ENCODE measurements at places on chromosomes 2 and 18.

GRCh38 chr2:238946318-238947242 is 98.7 kb downstream of the TWIST2 start:
- DNase-seq, result peak; percentile 66

GRCh38 chr2:12199491-12200211 is 453.2 kb downstream of the LPIN1 start:
- DNase-seq, result no peak

DNA sequence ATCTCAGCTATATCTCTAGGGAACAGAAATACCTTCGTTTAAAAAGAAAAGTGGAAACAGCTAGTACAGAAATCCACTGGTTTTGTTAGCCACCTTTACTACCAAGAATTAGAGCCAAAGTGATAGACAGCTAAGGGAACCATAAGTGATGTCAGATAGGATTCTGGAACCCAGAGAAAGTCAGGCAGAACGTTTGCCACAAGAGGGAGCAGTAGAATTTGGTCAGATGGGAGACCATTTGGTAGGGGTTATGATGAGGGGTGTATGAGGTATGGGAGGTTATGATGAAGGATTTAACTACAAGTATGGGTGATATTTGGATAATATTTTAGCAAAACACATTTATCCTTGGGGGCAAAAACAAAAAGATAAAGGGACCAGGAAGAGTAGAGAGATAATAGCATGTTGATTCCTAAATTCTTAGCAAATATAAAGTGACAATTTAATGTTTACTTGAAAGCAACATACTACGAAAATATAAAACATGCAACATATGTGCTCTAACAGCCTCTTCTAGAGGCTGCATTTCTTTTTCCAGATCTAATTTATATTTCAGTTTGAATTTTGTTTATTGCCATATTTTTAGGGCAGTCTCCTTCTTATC is 3.3 kb downstream of the SLC8A1 start:
- no peak for DNase-seq

DNA sequence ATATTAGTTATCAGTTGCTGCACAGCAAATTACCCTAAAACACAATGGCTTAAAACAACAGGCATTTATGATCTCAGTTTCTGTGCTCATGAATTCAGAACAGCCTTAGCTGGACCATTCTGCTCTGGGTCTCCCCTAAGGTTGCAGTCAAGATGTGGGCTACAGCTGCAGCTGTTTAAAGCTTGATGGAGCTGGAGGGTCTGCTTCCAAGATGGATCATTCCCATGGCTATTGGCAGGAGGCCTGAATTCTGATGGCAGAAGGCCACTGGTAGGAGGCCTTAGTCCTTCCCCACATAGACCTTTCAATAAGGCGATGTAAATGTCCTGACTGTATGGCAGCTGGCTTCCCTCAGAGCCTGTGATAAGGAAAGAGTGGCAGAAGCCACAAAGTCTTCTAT is 118.6 kb upstream of the SERPINE2 start:
- no peak for DNase-seq

- no peak for DNase-seq
These were observed 280.5 kb upstream of the PIK3C3 start for GRCh38 chr18:41674506-41674905.

DNA sequence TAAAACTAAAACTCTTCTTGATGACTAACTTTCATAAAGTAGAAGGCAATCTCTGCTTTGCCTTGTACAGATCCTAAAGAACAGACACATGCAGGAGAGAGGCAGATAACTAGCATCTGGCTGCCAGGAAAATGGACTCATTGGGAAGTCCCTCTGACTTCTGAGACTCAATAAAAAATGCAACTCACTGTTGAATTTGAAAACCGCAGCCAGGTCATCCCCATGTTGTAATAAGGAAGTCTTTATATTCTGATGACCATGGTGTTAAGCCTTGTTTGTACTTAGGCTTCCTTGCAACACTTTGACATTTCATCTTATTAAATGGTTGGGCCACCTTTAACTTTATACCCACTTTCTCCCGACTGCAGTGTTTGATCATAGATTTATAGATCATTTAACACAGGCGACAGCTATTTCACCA is 375.1 kb upstream of the KCNH7 start:
- no peak for DNase-seq

DNA sequence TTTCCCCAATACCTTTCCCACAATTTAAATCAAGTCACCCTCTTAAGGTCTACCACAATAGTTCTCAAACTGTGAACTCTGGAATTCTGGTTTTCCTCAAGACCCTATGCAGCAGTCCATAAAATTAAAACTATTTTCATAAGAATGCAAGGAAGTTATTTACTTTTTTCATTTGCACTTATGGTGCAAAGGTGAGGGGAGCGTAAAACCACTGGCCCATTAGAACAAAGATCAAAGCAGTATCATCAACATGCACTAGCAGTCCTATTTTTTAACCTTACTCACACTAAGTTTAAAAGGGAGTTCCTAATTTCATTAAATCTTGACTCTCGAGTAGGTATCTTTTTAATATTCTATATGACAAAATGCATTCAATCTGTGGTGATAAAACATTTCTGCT is 85.3 kb downstream of the MEMO1 start:
- no peak for DNase-seq

- DNase-seq, result no peak
These were observed 113.9 kb downstream of the SS18 start for GRCh38 chr18:25976554-25976953.

DNA sequence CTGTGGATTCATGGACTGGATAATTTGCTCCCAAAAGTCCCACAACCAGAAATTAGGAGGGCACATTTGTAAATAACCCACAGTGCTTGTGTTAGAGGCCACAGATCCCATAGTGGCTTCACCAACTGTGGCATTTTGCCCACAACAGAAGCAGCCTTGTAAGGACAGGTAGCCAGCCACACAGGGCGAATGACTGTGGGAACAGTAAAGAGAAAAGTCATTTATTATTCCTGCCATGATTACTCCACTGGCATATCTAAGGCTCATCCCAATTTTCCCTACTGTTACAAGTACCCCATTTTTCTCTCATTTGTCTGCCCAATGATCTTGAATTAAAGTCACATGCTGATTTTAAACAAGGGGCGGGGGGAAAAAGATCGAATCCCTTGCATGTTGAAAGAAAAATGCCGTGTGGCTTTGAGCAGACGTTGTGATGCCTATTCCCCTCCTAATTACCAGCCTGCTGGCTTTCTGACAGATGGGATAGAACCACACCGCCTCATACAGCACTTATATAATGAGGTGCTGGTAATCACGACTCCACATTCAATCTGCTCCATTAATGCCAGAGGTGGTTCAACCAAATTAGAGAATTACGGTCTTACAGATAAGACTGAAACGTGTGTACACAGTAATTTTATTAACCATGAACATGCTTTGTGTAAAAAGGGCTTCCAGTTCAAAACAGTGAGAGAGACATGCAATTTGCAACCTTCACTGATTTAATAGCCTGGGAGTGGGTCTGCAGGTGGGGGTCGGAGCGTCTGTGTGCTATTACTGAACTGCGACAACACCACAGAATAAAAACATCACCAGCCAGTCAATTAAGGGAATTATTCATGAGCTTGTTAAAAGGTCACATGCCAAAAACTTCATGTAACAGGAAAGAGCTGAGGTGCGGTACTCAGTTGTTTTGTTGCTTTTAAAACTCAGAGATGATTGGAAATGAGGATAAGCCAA is 196.0 kb downstream of the TMEM163 start:
- no peak for DNase-seq

GRCh38 chr18:45110577-45111501 is 430.2 kb downstream of the SETBP1 start:
- no peak for DNase-seq

DNA sequence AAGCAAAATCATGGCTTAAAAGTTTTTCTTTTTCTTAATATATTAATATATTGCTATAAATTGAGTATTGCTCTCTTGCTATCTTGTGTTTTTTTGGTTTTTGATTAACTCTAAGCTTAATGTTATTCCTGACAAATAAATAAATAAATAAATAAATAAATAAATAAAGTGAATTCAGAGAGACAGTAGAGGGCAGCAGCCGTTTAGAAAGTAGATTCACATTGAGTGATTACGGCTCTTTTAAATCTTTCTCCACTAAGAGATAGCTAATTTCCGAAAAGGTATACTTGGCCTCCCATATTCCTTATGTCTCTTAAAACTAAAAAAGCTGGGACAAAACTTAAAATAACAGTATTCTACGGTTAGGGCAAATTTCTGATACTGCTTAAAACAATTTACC is 34.3 kb downstream of the MSH2 start:
- no peak for DNase-seq

- DNase-seq, result no peak
These were observed 520.8 kb downstream of the PARD3B start for GRCh38 chr2:205066081-205066480.

DNA sequence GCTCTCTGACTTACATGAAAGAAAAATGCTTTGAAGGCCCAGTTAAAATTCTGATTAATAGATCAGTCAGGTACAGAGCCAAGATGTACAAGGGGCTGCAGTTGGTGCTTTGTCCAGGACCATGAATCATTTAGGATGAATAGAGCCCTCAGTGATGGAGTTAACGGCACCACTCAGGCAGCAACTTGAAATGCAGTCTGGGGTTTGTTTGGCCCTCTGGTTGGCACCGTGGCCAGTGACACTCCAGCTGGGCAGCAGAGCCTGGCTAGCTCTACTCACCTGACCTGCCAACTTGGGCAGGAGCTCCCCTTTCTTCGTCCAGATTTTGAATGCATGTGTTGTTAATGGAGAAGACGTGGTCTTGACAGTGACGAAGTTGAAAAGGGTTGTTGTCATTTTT is 493.0 kb upstream of the ACVR2A start:
- no peak for DNase-seq

DNA sequence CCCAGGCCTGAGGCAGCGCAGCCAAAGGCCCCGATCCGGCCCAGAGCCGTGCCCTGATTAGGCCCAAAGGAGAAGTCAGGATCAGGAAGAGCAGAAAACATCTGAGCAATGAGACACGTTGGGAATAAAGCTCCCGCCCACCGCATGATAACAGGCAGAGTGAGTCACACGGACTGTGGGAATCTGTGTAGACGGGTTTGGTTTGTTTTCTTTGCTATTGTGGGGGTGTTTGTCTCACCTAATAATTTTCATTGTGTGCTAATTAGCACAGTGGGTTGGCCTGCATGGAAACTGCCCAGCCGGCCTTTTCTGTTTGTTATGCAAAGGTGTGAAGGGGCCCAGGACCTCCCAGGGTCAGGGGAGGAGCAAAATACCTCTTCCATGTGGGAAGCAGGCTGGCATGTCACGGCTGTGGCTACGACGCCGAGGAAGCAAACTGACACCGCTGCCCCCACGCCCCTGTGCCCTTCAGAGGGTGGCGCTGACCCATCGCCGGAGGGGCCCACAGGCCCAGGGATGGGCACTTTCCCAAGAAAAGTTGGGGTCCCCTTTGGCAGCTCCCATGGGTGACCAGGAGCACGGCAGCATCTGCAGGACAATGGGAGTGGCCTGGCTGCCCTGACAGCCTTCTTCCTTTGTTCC is 68.4 kb upstream of the CTDP1 start:
- DNase-seq, result peak; percentile 49

DNA sequence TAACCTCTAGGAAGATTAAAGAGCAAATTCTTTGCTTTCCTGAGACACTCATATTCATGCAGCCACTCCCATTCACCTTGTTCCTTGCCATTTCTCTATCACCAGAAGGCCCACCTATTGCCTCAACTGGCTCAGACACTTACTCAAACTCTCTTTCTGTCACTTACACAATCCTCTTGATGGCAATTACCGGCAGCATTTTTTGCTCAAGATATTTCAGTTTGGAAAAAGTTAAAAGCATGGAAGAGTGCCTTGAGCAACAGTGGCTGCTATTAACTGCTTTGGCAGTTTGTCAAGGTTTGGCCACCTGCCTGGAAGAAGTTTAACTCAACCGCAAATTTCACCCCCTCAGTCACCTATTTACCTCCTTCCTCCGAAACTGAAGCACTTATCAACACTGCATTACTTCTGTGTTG is 1104.0 kb upstream of the PIK3C3 start:
- no peak for DNase-seq

DNA sequence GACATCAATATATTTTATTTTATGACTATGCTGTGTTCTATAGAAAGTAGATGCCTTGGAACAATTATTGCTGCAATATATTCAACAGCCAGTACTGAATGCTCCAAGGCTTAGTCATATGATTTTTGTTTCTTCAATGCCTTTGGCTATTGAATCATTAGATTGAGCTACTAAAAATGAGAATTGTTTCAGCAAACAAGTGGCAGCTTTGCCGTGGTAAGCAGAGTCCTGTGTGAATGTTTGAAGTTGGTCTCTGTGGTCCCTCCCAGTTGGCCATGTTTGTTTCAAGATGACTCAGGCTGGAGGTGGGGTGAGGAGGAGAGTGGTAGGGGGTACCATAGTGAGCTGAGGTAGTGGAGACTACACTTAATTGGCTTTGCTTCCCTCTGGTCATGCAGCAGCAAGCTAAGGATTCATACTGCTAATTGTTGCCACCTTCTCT is 198.6 kb upstream of the EPAS1 start:
- DNase-seq, result no peak

DNA sequence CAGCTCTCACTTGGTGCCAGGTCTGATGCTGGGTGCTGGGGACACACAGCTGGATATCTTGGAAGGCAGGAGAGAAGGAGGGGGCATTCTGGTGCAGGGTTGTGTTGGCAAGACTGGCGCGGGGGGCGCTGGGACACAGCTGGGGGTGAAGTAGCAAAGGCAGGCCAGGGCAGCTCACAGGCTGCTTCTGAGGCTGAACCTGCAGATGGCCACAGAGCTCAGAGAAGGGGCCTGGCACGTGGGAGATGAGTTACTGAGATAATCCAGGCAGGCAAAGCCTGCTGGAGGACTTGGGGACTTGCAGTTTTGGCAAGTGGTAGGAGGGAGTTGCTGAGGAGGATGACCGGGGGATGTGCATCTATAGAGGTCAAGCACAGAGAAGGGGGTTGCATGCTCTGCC is 16.2 kb upstream of the DGKD start:
- no peak for DNase-seq

GRCh38 chr2:191302459-191303139 is 57.4 kb downstream of the MYO1B start:
- DNase-seq, result no peak

DNA sequence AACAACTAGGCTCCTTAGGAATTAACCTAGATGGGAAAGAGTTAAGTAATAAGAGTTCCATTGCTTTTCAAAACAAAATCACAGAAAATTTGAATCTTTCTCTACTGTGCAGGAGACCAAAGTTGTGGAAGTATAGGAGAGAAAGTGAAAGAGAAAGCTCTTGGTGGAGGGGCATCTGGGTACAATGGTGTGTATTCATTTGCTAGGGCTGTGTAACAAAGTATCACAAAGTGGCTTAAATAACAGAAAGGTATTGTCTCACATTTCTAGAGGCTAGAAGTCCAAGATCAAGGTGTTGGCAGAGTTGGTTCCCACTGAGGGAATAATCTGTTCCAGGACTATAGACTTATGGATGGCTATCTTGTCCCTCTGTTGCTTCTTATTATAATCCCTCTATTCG is 50.5 kb upstream of the GORASP2 start:
- no peak for DNase-seq
